Amygdala (tissue), 56 donors: ENCODE measurements at places on chromosomes 1 and 21.
A peak's percentile ranks its signal among the peaks of the same experiment; 100 is the strongest.

- DNase-seq: no peak
Observed at GRCh38 chr1:98406352-98407088, 255.0 kb upstream of the SNX7 start.

- DNase-seq: no peak
Observed at GRCh38 chr1:241985787-241986186, 13.1 kb downstream of the MAP1LC3C start.

GRCh38 chr21:24290151-24290833 lies 1317.0 kb downstream of the MRPL39 start:
- no peak for DNase-seq

DNA sequence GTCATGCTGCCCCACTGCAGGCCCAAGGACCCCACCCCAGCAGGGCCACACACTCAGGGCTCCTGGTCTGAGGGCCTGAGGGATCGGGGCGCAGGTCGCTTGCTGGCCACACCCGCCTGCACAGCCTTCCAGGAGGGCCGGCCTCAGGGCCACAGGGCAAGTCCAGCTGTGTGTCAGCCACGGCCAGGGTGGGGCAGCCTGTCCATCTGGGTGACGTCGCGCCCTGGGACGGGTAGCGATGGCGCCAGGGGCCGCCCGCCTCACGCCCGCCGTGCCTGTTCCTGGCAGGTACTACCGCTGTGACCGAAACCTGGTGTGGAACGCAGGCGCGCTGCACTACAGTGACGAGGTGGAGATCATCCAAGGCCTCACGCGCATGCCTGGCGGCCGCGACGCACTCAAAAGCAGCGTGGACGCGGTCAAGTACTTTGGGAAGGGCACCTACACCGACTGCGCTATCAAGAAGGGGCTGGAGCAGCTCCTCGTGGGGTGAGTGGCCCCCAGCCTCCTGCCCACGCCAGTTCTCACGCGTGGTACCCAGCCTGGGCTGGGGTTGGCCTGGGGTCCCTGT lies 2.5 kb downstream of the COL6A1 start:
- DNase-seq: no peak

DNA sequence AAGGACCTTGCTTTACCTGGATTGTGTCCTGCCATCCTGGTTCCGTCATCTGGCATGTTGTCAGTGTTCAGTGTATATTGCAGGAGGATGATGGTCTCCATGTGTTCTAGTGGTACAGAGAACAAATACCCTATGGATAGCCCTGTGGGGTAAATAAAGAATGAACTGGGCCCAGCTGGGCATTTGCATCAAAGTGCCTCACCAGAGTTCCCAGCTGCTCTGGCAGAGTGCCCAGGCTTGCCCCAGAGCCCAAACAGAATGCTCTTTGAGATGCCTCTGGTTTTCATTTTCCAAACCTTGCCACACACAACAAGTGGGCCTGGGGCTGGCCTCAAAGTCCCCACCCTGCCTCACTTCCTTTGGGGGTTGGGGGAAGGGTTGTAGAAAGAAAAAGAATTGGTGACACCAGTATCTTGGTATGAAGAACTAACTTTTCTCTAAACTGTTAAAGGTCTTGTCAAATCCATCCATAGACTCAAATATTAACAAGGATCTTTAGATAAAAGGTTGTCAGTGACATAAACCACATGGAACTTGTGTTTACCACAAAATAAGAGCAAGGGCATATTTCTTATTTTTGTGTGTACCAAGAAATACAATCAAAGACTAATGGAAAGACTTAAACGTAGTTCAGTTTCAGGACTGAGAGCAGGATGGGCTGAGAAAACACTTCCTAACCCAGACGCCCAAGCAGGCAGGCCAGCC lies 82.2 kb downstream of the LMO4 start:
- DNase-seq: peak; percentile 84

DNA sequence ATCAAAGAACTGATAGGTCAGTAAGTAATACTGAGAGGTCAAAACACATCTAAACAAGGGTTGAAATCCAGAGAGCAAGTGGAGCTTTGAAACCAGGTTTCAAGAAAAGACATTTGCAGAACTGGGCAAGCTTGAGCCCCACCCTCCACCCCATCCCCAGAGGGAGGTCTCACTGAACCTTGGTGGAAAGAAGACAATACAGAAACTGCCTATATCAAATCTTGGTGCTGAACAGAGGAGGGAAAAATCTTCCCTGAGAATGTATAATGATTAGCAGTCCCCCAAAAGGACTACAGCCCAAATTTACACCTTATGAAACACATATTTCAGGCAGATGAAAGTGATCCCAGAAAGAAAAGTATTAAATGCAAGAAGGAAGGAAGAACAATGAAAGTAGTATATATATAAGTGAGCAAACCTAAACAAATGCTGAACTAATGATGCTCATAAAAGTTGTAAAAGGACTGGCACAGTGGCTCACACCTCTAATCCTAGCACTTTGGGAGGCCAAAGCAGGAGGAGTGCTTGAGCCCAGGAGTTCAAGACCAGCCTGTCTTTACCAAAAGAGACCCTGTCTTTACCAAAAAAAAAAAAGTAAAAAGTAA lies 12.4 kb downstream of the ZBTB17 start:
- no peak for DNase-seq

- peak; percentile 68 for DNase-seq
Observed at GRCh38 chr1:7388488-7389185, 382.5 kb upstream of the VAMP3 start.

DNA sequence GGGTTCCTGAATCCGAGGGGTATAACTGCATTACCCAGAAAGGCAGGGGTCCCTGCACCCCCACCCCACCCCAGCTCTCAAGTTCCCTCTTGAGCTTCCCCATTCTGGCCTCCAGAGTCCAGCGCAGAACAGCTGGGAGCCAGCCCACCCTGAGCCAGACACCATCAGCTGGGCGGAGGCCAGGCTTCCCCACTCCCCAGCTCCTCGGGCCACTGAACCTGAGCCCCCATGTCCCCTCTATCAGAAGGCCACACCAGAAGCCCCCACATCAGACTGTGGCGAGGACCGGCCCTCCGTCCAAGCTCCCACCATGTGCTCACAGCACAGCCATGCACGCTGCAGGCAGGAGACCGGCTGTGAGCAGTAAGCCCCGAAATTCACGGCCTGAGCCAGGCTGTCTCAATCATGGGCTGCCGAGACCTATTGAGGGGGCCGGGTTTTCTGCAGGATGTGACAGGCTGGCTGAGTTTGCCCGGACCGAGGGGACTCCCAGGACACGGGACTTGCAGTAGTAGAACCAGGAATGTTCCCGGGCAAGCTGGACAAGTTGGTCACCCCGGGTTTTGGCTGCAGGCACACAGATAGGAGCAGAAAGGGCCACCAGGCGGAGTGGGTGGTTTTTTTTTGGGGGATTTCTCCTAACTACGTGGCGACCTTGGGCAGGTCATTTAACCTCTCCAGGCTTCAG lies 25.5 kb upstream of the TNFRSF1B start:
- DNase-seq: no peak

DNA sequence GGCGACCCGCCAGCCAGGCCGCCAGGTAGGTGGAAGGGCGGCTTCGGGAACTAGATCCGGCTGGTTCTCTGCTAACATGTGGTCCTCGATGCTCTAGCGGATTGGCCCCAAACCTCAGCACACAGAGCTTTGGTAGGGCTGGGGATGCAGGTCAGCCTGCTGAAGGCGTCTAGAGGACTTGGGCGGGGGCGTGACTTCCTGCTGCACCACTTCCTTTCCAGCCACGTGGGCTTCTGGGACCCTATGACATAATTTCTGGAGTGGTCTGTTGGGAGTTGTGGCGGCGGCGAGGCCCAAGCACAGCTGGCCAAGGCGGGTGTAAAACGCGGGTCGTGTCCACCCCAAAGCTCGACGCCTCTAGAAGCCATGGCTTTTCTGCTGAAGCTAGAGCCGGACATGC lies 124.5 kb downstream of the ATF6 start:
- DNase-seq: no peak

DNA sequence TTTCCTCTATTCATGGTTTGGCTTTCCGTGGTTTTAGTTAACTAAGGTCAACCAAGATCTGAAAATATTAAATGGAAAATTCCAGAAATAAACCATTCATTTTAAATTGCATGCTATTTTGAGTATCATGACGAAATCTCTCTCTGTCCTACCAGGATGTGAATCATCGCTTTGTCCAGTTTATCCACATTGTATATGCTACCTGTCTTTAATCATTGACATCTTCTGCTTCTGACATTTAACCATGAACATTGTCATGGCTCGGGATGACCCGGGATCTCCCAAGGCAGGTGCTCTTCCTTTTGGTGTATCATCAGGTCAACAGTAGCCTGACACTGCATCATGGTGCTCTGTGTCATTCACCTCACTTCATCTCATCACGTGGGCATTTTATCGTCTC lies 125.5 kb upstream of the HNRNPU start:
- DNase-seq: no peak

DNA sequence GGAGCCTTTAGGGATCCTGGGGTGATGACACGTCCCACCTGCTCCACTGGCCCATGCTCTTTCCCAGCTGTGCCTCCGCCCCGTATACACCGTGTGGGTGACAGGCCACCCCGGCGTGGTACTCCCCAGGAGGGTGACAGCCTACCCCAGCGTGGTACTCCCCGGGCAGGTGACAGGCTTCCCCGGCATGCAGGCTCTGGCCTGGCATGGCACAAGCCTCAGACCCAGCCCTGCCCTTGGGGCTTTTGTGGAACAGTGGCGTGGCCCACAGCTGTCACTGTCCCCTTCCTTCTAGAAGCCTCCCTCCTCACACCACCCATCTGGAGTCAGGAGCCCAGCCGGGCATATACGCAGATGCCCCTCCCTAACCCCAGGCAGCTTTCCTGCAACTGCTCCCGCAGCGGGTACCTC lies 4.7 kb upstream of the PFKL start:
- no peak for DNase-seq

- no peak for DNase-seq
Observed at GRCh38 chr1:21633992-21634805, 35.0 kb downstream of the RAP1GAP start.

- DNase-seq: no peak
Observed at GRCh38 chr1:153588482-153588881, 22.8 kb upstream of the S100A2 start.

- no peak for DNase-seq
Observed at GRCh38 chr1:27632387-27633297, 2.3 kb downstream of the FGR start.

DNA sequence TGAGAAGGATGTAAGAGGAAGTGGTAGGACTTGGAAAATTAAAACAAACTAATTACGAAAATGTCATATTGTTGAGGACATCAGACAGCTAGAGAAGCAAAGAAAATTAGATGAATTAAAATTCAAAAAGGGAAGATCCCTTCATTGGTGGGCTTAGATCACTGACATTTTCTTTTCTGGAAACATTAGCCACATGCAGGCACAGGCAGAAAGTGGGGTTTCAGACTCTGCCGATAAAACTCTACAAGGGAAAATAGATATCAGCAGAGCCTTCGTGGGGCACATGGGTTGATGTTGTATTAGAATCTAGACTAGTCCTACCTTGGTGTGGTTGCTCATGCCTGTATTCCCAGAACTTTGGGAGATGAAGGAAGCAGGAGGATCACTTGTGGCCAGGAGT lies 12.4 kb upstream of the RGS1 start:
- no peak for DNase-seq

- DNase-seq: peak; percentile 72
Observed at GRCh38 chr21:33117101-33117888, 47.4 kb downstream of the OLIG1 start.

DNA sequence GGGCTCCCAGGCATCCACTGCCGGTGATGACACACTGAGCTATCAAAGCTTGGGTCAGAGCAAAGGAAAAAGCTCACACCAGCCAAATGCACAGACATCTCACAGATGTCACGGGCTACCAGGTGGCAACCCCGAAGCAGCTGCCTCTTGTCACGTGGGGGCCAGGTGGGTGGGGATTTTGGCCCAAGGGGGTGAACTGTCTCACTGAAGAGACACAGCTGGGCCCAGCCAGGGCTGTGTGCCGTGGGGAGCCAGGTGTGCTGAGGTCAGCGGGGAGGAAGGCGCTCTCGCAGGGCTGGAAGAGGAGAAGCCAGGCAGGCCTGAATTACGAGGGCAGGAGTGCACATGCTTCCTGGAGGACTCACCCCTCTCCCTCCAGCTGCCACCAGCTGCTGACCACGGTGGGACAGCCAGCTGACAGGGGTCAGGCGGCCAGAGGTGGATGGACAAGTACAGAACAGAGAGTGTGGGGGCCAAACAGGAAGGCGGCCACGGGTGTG lies 32.4 kb downstream of the KCNN3 start:
- no peak for DNase-seq

DNA sequence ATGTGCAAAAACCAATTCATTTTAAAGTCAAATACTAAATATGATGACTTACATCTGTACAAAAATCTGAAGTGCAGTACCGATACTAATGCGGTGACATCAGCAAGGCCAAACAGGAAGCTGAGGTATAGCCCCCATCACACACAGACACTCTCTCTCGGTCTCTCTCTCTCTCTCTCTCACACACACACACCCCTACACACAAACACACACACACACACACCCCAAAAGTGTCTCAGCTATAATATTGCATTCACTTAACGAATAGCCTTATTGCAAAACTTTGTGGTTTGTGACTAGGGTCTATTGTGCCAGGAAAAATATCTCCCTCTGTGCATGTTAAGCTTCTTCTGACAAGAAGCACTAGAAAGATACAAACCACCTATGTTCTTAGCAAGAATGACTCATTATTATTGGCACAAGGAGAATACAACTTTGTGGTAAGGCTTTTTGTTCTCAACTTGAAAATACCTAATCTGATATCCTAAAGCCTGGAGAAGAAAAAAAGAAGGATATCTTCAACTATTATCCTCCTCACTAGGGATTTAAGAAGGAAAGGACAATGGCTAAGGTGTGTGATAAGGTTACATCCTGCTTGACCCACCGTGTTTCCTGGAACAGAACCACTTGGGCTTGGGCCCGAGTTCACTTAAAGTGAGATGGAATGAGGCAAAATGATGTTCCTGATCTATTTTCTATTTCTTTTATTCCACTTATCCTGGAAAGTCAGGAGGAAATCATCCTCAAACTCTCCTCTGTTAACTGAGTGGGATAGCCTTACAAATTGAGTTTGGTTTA lies 107.1 kb downstream of the NIBAN1 start:
- no peak for DNase-seq

- no peak for DNase-seq
Observed at GRCh38 chr21:43600642-43601402, 58.5 kb downstream of the HSF2BP start.

DNA sequence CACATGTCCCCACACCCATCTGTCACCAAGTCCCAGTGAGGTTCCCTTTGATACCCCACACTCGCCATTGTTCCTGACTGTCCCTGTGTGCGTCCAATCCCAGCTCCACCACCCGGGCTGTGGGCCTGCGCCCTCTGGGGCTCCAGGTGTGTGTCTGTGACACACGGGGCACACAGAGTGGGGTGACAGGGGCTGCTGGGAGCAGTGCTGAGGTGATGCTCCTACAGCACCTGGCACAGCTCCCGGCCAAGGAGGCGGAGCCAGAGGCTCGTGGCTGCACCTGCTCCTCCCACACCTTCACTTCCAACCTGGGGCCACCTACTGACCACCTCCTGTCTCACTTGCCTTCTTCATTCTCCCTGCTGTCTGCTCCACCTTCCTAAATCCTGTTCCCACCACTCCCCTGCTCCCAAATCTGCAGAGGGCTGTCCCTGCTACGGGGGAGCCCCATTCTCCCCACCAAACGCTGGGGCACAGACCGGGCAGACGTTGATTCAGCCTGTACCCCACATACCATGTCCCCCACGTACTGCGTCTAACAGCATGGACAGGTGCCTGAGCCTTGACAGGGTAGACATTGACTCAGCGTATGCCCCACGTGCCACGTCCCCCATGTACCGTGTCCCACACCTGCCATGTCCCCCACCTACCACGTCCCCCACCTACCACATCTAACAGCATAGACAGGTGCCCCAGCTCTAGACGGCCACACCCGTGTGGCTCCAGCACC lies 16.4 kb downstream of the WDR4 start:
- no peak for DNase-seq

- DNase-seq: no peak
Observed at GRCh38 chr21:46188226-46189212, 4.3 kb upstream of the SPATC1L start.
